HT1080 (cell line): ENCODE measurements at places on chromosomes 7 and 10.
A peak's percentile ranks its signal among the peaks of the same experiment; 100 is the strongest.

GRCh38 chr10:1381339-1381738 lies 325.2 kb downstream of the WDR37 start:
- no peak for DNase-seq

DNA sequence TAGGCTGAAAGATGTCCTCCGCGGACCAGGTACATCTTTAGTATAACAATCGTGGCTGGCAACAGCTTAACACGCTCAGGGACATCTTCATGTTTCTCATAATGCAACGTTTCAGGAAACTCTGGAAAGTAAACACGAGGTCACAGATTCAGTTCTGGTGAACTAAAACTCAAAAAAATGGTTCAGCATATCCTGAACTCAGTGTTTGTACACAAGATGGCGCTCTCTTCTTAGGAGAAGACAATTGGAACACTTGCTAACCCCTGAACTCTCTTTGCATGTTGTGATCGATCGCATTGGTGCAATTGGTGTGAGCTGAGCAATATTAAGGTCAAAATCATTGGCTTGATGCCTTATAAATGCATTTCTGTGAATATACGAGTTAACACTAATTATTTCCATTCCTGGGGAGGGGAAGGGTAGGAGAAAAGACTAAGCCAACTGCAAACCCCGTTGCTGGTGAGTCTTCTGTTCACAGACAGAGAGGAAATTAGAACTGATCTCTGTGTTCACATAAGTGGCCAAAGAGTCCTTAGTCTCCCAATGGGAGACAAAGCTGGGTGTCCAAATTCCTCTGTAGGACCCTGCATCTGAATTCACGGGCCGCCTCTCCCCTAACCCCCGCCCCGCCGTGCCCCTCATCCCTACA lies 52.6 kb upstream of the FAM180A start:
- peak; percentile 58 for DNase-seq

GRCh38 chr10:52486840-52487611 lies 172.9 kb downstream of the DKK1 start:
- peak; percentile 92 for DNase-seq

DNA sequence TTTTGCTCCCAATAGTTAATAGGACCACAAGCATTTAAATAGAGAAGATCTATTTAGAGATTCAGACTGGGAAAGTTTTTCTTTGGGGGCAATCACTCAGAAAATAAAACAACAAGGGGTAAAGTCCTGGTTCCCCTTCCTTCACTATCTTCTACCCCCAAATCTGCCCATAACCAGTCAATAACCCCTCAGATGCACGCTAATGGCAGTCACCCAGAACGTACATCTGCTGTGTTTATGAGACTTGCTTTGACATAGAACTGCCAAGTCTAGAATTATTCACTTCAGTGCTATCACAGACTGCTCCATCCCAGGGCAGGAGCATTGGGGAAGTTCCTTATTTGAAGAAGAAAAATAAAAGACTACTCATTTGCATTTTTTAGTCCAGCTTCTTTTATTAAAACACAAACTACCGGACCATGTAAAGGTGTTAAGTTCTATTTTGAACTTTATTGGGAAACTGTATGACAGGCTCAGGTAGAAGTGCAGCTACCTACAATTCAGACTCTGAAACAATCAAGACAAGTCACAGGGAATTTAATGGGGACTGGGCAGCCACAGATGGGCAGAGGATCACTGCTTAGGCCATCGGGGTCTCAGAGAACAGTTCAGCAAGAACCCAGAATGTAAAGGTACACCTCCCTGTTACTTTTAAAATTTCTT lies 38.4 kb downstream of the ANK3 start:
- DNase-seq: no peak

DNA sequence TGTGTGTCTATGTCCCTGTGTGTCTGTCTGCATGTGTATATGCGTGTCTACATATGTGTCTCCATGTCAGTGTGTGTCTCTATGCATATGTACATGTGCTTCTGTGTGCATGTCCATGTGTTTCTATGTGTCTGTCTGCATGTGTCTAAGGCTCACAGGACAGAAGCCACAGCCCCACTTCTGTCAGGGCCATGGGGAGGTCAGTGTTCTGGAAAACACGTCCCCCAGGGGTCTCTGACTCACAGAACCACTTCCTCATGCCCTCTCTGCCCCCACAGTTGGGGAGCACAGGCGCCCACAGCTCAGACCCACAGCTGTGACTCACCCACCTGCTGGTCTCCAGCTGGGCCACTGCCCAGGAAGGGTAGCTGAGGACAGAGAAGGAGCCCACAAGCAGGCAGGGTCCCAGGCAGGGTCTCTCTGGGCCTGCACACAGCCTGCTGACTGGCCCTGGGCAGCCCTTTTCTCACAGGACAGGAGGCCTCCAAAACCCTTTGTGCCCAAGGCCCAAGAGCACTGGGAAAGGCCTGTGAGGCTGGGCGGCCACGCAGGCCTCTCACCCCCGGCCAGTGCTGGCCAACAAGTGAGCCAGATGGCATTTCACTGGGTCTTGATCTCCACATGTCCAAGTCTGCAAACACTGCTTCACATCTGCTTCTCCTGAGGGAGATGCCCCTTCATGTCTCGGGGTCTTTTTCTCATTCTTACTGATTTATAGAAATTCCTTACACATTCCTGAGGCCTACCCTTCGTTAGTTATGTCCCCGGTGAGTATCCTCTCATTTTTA lies 102.9 kb upstream of the FAM20C start:
- DNase-seq: peak; percentile 98

DNA sequence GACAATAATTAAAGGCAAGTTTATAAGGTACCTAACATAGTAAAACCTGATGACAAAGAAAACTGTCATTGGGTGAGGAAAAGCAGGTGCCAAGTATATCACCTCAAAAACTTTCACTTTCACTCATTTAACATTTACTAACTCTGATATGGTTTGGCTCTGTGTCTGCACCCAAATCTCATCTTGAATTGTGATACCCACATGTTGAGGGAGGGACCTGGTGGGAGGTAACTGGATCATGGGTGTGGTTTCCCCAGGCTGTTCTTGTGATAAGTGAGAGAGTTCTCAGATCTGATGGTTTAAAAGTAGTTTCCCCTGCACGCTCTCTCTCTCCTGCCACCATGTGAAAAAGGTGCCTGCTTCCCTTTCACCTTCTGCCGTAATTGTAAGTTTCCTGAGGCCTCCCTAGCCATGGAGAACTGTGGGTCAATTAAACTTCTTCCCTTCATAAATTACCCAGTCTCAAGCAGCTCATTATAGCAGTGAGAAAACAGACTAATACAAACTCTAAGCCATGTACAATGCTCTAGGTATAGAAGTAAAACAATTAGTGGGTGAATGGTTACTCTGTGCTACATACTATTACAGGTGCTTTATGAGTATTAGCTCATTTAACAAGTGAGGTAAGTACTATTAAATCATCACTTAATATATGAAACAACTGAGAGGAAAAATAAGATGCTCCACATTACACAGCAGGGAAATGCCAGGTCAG lies 199.0 kb downstream of the CHCHD3 start:
- no peak for DNase-seq

- DNase-seq: no peak
These were observed 5.8 kb upstream of the PDCD4 start for GRCh38 chr10:110865809-110866482.

- DNase-seq: no peak
These were observed 21.3 kb upstream of the AMZ1 start for GRCh38 chr7:2666588-2667250.

DNA sequence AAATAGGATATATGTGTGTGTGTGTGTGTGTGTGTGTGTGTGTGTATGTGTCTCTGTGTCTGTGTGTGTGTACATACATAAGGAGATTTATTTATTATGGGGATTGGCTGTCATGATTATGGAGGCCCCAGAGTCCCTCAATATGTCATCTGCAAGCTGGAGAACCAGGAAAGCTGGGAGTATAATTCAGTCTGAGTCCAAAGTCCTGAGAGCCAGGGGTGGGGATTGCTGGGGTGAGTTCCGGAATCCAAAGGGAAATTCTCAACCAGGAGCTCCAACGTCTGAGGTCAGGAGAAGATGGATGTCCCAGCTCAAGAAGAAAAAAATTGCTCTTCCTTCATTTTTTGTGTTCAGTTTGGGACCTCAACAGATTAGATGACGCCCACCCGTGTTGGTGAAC lies 50.7 kb upstream of the PLPP4 start:
- no peak for DNase-seq

- DNase-seq: peak; percentile 28
These were observed 945 bp downstream of the ADO start for GRCh38 chr10:62805231-62806099.

DNA sequence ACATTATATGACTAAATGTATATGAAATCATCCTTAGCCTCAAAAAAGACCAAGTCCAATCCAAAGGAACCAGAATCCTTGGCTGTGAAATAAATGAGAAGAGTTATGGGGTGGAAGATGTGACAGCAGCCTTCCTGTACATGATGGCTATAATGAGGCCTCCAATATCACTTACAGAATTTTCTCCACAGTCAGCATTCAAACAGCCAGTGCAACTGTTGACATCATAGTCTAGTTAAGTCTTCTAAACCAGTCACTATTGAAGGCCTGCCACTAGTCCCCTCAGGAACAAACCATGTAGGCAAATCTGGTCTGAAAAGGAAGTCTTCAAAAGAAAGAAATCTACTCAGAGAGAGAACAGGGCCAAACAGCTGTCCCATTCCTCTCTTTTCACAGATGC lies 219.5 kb upstream of the CCDC6 start:
- DNase-seq: no peak

DNA sequence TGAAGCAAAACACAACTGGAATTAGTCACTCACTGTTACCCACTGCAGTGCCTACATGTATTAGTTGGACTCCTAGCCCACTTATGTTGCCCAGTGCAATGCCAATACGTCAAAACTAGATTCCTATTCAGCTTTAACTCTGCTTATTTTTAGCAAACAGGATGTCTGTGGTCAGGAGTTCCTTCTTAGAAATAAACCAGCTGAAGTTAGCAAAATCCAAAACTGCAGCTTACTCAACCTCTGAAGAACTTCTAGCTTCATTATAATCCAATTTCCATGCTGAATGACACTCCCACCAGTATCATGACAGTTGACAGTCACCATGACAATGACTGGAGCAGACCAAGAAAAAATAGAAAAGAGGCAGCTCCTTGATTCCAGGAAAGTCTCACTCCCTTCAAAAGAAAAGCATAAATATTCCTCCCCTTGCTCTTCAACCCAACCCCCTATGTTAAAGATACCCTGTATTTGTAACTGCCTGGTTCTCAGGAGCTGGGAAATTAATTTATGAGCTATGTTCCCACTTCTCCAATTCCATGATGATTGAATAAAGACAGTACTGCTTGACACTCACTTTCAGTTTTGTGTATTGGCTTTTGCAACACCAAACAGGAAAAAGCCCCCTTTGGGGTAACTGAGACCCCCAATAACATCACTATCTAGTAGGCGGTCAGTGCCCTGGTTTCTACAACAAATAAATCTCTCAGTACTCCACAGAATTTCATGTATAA lies 327.4 kb downstream of the SORCS1 start:
- DNase-seq: peak; percentile 54
